ENCODE measurements at places on chromosomes 3 and 15.
A peak's percentile ranks its signal among the peaks of the same experiment; 100 is the strongest.

- H3K4me3 ChIP-seq: no peak overlapping the region
- peaks cover 5% of the 10 kb centered on the region for H3K4me1 ChIP-seq
Measured at GRCh38 chr15:40042791-40043320, 3.9 kb upstream of the SRP14 start.

DNA sequence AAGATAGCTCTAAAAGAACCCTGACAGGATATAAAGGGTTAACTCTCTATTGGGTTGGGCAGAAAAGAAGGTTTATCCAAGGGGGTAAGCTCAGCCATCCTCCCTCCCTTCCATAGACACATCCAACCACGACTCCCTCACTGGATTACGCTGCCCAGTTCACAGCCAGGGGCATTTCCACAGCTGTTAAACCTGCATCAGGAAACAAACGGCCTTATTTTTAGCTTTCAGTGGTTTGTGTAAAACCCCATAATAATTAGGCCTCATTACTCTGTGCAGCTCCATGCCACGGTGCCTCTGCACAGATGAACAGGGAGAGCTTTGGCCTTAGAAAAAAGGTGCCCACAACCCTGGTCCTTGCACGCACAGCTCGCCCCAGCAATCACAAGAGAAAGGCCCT is 110.6 kb downstream of the GABRB3 start:
- no peaks in the 10 kb centered on the region for H3K27me3 ChIP-seq
- no peak for DNase-seq
- no peaks in the 10 kb centered on the region for H3K4me1 ChIP-seq
- H3K27ac ChIP-seq: no peak overlapping the region

GRCh38 chr3:97235611-97236315 is 421.4 kb downstream of the EPHA6 start:
- peak overlapping the region; percentile 24 for H3K4me3 ChIP-seq
- H3K36me3 ChIP-seq: peaks cover 7% of the 10 kb centered on the region
- peak overlapping the region; percentile 61 for H3K27ac ChIP-seq
- DNase-seq: no peak

GRCh38 chr15:87523516-87523915 is 733.0 kb downstream of the NTRK3 start:
- H3K4me3 ChIP-seq: no peak overlapping the region
- DNase-seq: no peak
- H3K4me1 ChIP-seq: no peaks in the 10 kb centered on the region
- H3K27me3 ChIP-seq: no peaks in the 10 kb centered on the region
- H3K36me3 ChIP-seq: no peaks in the 10 kb centered on the region

GRCh38 chr3:160210799-160211221 is 14.4 kb upstream of the C3orf80 start:
- H3K4me3 ChIP-seq: no peak overlapping the region
- no peaks in the 10 kb centered on the region for H3K36me3 ChIP-seq
- peak; percentile 34 for DNase-seq
- no peaks in the 10 kb centered on the region for H3K4me1 ChIP-seq
